ENCODE measurements at places on chromosomes 12 and 14. TPM values are rescaled to one million over a fixed set of nuclear protein-coding genes. Genes with fewer than 3 reads are reported as not detected.

The KRT2 gene
- not detected for total RNA-seq

The POMT2 gene
- total RNA-seq, result 15.9 TPM

The TAS2R9 gene
- total RNA-seq, result 0.11 TPM

The IL22 gene
- total RNA-seq, result not detected

The NOVA1 gene
- 0.13 TPM for total RNA-seq

The TNFRSF1A gene
- 41.5 TPM for total RNA-seq

The NR1H4 gene
- 147 TPM for total RNA-seq

The KRT79 gene
- total RNA-seq, result not detected

The ANKRD33 gene
- total RNA-seq, result not detected

The ZDHHC22 gene
- total RNA-seq, result not detected

The JDP2 gene
- total RNA-seq, result 8.9 TPM

The CCT2 gene
- total RNA-seq, result 601 TPM

The C1QL4 gene
- total RNA-seq, result not detected

The LRP10 gene
- total RNA-seq, result 16.9 TPM

The SERPINA9 gene
- total RNA-seq, result not detected

The SLC10A1 gene
- total RNA-seq, result not detected
